ENCODE measurements at places on chromosomes 13 and 19.

- DNase-seq, result no peak
Observed at GRCh38 chr13:105462098-105462497, 1073.4 kb downstream of the EFNB2 start.

DNA sequence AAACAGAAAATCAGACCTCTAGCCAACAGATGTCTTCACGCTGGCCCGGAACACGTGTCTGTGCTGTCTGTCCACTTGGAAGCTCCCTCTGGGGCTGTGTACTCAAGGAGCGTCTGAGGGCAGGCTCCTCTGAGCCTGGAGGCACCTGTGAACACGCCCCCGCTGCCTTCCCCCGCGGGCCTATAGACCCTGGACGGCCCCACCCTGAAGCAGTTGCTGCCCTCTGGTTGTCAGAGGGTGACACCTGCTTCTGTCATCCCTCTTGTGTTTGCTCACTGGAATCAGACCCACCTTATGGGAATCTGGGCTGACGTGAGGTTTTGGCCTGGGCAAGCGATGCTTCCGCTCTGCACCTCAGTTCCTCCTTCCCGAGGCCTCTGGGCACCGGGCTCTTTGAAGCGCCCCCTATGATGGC lies 19.2 kb downstream of the EPN1 start:
- DNase-seq, result no peak

DNA sequence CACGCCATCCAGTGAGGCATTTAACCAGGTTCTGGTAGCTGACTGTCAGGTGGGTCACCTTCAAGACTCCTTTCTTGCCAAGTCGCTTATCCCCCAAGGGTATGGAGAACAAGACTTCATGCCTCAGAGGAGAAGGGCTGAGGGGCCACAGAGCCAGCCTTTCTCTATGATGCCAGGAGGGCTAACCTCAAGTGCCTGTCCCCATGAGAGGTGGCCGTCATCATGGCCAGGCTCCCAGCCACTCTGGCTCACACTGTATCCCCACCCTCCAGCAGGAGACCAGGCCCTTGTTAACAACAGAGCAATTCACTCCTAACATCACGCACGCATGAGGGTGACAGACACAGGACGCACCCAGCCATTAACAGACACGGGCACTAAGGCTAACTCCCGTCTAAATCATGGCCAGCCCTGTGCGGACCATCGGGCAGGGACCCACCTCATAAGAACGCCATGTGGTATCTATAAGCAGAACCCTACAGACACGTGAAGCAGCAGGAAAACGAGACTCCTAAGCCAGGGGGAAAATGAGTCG lies 38.6 kb upstream of the ISYNA1 start:
- no peak for DNase-seq

DNA sequence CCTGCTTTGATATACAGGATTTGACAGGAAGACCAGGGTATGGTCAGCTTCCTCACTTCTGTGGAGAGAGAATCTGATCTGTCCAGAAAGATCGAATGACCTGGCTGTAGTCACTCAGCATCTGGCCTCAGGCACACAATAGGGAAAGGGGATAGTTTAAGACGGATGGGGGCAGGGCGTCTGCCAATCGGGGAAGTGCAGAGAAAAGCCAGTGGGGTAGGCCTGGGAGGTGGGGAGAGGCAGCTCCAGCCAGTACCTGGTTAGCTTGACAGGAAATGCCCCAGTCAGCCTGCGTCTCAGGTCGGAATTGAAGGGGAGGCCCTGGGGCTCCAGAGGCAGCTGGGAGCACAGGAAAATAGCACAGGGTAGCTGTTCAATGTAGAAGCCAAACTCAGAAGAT lies 12.4 kb downstream of the ZNF444 start:
- DNase-seq, result no peak

DNA sequence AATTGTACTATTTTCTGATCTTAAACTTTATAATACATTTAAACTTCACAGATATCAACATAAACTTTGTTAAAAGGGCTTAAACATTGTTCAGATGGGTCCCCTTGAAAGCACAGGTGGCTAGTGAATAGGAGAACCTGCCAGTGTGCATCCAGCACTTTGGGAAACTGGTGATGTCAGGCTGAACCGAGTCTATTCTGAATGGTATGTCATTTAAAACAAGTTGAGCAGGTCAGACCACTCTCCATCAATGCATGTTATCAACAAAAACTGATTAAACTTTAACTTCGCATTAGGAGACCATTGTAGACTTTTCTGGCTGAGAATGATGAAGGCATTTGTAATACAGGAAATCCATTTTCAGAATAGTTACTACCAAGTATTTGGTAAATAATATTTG lies 50.1 kb upstream of the FREM2 start:
- no peak for DNase-seq

DNA sequence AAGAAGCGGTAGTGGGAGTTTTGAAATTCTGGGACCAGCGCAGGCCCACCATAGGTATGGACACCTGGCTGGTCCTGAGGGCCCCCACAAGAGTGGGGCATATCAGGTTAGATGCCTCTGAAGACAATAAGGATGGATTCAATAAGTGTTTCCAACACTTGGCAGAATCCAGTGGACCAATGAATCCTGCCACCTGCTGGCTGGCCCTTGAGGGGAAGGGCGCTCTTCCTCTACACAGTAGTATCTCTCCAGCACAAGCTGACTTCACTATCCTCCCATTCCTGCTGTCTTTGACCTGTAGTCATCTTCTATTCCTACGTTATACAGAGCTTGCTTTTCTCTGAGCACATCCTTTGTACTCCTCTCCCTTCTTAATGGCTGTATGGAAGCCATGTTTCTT lies 199.7 kb upstream of the TSHZ3 start:
- DNase-seq, result peak; percentile 74

GRCh38 chr19:10364644-10365043 lies 15.7 kb downstream of the TYK2 start:
- no peak for DNase-seq

DNA sequence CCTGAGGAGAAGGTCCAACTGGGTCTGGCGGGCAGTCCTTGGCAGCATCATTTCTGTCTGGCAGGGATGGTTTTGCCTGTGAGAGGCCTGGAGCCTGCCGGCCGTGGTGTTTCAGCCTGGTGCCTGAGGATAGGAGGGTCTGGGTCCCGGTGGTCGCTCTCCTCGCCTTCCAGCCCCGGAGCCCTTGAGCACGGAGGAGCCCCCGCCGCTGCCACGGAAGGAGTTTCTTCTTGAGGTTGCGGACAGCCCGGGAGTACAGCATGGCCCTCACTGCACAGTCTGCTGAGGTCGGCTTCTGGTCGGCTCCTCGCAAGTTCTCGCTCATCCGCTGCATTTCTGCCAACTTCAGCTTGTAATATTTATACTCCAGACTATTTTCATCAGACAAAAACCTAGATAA lies 23.4 kb downstream of the SUGP2 start:
- DNase-seq, result no peak

DNA sequence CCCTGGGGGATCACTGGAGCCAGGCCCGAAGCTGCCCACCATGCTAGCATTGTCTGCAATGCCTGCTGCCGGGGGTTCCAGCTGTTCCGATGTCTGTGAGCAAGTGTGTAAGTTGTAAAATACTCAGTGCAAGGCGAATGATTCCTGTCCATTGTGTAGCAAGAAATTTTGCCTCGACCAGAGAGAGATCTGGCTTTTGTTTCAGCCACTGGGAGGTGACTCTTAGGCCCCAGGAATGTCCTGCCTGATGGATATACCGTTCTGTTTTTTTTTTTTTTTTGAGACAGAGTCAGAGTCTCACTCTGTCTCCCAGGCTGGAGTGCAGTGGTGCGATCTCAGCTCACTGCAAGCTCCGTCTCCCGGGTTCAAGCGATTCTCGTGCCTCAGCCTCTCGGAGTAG lies 7.3 kb upstream of the GADD45B start:
- DNase-seq, result no peak

DNA sequence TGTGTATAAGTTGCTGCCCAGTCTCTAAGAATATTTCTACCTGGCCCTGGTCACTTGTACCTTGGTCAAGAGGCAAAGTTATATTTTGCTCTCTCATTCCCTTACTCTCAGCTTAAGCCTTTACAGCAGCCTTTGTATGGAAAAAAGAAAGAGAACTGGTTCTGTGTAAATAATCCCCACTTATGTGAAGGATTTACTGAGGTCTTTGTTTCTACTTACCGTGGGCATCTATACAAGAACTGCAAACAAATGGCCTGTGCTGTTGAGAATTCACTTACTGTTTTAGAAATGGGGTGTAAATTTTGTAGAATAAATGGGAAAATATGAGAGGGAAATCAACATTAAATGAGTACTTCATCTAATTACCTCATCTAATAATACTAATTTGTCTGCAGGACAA lies 267.4 kb downstream of the PCDH20 start:
- no peak for DNase-seq

- DNase-seq, result no peak
Observed at GRCh38 chr13:99391781-99392469, 84.7 kb upstream of the GPR183 start.

DNA sequence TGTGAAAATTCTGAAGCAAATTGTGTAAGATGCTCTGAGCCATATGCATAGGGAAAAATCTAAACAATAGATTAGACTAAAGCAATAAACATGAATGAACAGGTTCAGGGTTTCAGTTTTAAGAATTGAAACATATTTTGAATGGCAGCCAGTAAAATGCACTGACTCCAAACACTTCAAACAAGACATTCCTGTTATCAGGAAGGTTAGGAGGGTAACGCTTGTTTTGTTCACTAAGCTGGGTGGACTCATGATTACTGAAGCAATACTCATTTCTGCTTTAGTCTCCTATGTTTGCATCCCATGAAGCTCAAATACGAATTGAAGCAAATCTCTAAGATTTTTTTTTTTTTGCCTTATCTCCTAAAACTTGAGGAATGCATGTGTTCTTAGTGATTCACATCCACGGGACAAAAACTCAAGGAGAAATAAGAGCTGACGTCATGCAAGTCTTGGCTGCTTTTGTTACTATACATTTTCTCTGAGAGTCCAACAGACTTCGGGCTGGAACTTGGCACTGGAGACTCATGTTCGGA lies 29.1 kb upstream of the IGFL4 start:
- DNase-seq, result peak; percentile 22

GRCh38 chr19:45766296-45766868 lies 2.7 kb downstream of the SIX5 start:
- DNase-seq, result no peak

GRCh38 chr13:24505256-24505655 lies 7.3 kb downstream of the PARP4 start:
- DNase-seq, result no peak

DNA sequence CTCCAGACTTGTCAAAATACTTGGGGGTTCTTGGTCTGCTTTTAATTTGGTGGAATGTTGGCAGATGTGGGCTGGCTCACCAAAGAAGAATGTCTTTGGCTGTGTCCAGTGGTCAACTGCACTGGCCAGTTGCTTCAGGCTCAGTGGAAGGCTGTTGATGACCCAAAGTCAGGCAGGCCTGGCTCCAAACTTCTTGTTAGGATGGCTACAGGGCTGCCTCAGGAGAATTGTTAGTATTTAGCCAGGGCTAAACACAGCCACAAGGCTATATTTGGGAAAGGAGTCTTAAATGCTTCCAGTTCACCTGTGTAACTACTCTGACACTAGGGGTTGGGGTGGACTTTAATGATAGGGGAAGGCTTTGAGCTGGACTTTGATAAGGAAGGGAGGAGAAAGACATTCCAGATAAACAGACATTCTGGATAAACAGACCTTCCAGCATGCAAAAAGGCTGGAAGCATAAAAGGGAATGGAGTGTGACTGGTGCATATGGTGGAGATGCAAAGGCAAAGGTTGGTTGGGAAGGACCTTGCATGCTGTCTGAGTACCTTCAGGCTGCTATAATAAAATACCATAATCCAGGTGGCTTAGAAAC lies 116.8 kb downstream of the FOXO1 start:
- peak; percentile 68 for DNase-seq

- DNase-seq, result no peak
Observed at GRCh38 chr13:48542581-48543341, 9.9 kb upstream of the RCBTB2 start.

- peak; percentile 33 for DNase-seq
Observed at GRCh38 chr13:28705461-28706083, 13.2 kb downstream of the SLC46A3 start.

GRCh38 chr13:102856557-102856956 lies 10.7 kb downstream of the ERCC5 start:
- peak; percentile 11 for DNase-seq

GRCh38 chr13:77919246-77919920 lies 752 bp upstream of the EDNRB start:
- DNase-seq, result peak; percentile 36

DNA sequence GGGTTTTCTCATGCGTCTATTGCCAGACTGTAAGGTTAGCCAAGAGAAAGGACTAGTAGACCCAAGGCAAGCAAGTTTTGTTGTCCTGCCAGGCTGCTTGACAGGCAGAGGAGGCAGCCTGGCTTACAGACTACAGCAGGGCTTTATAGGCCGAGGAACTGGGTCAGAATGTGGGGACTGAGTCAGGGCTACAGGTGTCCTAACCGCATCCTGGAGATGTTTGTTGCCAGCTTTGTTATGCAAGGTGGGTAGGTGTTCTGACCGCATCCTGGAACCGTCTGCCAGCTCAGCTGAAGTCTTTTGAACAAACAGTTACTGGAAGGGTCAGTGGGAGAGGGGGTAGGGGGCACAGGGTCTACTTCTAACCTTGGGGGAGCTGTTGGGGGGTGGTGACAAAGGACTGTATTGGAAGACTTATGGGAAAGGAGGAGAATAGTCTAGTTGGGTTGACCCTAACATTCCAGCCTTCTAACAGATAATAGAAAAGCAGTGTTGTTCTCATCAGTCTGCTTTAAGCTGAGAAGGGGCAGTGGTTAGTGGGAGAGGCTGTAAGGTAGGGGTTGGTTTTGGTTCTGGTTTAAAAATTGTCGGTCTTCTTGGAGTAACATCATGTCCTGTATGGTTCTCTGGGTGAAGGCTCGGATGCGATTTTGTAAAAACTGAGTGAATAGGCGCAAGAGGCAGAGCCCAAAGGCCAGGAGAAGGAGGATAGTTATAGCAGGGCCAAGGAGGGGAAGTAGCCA lies 913.8 kb upstream of the SLITRK5 start:
- DNase-seq, result no peak

DNA sequence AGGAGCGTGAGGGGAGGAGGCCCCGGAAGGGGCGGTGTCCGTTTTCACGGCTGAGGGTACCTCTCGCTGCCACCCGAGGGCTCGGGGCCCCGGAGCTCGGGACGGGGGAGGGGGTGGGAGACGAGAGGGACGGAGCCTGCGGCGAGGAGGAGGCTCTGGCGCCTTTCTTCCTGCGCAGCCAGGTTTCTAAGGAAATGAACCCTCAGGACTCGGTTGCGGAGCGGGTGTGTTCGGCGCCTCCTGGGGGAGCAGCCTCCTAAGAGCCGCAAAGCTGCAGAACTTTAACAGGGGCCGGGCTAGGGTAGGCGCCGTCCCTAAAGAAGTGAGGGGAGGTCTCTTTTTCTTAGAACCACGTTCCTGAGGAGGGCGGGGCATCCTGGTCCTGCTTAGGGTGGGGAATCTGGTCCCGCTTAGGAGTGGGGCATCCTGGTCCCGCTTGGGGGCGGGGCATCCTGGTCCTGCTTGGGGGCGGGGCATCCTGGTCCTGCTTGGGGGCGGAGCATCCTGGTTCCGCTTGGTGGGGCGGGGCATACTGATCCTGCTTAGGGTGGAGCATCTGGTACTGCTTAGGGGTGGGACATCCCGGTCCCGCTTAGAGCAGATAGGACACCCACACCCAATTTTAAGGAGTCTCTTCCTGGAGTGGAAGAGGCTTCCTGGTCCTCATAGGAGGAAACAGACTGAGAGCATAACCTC lies 6.2 kb downstream of the SYT5 start:
- DNase-seq, result peak; percentile 94

GRCh38 chr13:86567119-86567518 lies 767.9 kb upstream of the SLITRK6 start:
- no peak for DNase-seq
